Ammon's horn (tissue), 1 donor: ENCODE measurements at places on chromosomes 7 and 10.

- peak; percentile 62 for DNase-seq
Observed at GRCh38 chr7:157854066-157854891, 517.5 kb downstream of the DNAJB6 start.

GRCh38 chr10:124166431-124167125 lies 73.2 kb upstream of the CHST15 start:
- DNase-seq, result no peak

DNA sequence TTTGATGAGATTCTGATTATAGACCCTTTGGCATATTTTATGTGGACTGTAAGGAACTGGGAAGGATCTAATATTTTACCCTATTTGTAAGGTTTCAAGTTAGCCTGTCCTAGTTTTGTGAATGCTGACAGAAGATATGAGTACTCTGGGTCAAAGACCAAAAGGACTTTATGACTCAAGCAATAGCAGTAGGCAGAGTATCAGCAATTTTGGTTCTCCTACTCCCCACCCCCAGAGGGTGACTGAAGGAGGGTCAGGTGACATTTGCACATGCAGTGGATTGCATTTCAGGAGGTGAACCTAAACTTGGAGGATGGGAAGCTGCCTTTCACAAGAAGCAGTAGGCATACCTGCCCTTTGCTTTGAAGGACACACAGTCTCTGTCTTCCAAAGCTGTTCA lies 84.0 kb upstream of the KLF6 start:
- DNase-seq, result no peak

DNA sequence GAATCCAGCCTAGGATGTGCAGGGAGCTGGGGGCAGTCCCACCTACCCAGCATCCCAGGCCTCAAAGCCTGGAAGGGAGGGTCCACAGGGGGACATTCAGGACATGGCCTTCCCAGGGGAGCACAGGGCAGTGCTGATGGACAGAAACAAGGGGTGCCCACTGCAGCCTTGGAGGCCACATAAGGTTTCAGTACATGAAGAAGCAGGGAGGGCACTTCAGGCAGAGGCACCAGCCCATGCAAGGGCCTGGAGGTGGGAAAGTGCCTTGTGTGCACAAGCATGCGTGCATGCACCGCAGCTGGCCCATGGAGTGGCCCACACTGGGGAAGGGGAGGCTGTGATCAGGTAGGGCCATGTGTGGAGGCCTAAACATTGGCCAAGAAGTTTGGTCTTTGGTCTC lies 9.1 kb downstream of the C10orf105 start:
- DNase-seq, result no peak

- DNase-seq, result no peak
Observed at GRCh38 chr7:105826143-105826542, 50.3 kb downstream of the ATXN7L1 start.

GRCh38 chr7:93378131-93378760 lies 146.1 kb downstream of the VPS50 start:
- no peak for DNase-seq
